Natural killer cell treated with Interleukin-12 subunit alpha and Interleukin-12 subunit beta and Interleukin-15 and Interleukin-18, amount 100 ng/mL, for 72 hours (primary cell): ENCODE measurements at places on chromosomes 6 and 20.

DNA sequence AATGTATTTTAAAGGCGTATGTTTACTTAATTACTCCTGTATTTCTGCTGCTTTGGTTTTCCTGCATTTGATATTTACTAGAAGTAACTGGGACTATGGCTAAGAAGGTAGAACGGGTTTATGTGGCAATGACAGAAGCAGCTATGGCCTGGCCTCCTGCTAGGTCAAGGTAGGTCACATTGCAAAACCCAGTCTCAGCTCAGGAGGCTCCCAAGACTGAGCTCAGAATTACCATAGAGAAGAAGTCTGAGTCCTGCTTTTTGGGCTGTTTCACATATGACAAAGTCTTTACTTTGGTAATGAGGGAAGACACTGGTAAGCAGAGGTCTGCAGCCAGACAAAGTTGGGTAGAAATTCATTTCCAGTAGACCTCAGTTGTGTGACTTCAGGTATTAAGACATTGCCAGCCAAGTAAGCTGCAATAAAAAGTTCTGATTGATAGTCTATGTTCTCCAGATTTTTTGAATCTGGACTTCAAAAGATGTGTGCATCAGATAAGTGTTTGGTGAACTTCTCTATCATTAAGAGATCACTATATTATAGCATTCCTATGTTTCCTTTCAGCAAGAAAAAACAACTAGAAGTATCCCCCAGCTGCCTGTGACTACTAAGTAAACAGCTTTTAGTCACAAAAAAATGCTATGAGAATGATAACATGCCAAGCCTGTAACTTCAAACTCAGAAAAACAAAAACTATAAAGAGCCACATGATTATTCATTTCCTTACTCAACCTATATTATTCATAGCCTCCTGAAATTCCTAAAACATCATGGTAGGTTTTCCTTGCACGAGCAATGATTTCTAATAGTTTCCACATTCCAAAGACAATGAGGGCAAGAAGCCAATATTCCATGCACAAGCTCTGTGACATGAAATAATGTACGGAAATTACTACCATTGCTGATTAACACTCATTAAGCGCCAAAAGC, 312.3 kb downstream of the HAO1 start:
- DNase-seq, result no peak

GRCh38 chr20:20317195-20317594, 50.7 kb upstream of the INSM1 start:
- DNase-seq, result no peak

DNA sequence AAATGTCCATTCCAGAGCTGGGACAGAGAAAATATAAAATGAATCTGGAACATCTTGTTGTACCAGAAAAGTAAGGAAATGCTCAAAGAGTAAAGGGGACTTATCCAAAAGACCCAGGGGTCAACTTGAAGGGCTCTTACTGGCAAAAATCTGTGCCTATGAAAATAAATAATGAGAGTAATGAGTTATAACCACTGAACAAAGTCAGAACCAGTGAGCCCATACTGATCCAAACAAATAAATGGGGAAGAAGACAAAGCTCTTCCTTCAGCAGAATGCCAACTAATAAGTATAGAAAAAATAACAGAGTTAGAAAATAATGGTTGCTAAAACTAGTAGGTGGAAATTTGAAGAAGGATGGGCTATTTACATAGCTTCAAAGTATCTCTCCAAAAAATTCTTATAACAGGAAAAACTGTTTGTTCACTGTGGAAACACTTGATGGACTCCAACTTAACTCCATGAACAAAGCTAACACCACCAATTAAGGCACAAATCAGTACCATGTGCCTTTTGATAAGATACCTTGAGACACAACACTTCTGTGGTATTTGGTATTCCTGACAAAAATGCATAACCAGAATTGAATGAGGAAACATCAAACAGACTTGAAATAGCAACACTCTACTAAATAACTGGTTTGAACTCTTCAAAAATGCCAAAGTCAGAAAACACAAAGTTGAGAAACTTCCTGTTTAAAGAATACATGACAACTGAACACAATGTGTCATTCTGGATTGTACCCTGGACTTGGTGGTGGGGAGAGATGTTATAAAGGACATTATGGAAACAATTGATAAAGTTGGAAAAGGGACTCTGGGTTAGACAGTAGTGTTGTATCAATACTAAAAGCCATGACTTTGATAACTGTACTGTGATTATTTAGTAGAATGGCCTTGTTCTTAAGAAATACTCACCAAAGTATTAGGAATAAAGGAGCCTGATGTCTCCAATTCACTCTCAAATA, 197.5 kb downstream of the ISM1 start:
- no peak for DNase-seq

- no peak for DNase-seq
Observed at GRCh38 chr6:66930559-66931290, 1223.7 kb upstream of the EYS start.

GRCh38 chr6:12138936-12139335, 126.8 kb downstream of the HIVEP1 start:
- no peak for DNase-seq

DNA sequence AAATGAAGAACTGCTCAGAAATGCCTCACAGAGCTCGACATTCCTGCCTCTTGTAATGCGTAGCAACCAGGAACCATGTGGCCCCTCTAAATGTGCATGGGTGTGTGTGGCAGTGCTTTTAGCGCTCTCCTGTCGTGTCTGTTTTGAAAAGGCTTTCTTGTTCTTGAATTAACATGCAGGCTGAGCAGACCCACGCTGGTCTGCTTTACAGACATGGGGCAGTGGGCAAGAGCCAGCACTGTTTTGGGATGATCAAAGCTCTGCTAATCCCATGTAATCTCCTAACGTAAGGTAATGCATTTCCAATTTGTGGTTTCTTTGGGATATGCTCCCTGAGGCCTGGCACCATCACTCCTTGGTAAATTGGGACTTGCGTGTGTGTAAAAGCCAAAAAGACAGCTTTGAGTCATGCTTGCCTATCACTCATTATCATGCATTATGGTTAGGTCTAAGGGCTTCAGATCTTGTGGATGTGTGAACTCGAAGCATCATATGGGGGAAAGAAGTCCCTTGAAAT, 11.8 kb downstream of the RIPOR2 start:
- DNase-seq, result no peak

DNA sequence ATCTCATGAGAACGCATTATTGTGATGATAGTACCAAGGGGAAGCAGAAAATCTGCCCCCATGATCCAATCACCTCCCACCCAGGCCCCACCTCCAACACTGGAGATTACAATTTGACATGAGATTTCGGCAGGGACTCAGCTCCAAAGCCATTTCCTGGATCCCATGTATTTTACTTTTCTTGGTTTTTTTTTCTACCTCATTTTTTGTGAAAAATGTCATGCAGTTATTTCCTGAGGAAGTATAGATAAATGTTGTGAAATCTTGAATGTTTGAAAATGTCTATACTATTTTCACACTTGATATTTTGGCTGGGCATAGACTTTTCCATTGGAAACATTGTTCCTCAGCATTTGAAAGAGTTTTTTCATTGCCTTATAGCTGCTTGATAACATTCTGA, 9.1 kb upstream of the BRPF3 start:
- no peak for DNase-seq

- DNase-seq, result no peak
Observed at GRCh38 chr6:11609324-11610071, 71.9 kb downstream of the TMEM170B start.

GRCh38 chr20:17558154-17558940, 11.5 kb upstream of the DSTN start:
- no peak for DNase-seq

DNA sequence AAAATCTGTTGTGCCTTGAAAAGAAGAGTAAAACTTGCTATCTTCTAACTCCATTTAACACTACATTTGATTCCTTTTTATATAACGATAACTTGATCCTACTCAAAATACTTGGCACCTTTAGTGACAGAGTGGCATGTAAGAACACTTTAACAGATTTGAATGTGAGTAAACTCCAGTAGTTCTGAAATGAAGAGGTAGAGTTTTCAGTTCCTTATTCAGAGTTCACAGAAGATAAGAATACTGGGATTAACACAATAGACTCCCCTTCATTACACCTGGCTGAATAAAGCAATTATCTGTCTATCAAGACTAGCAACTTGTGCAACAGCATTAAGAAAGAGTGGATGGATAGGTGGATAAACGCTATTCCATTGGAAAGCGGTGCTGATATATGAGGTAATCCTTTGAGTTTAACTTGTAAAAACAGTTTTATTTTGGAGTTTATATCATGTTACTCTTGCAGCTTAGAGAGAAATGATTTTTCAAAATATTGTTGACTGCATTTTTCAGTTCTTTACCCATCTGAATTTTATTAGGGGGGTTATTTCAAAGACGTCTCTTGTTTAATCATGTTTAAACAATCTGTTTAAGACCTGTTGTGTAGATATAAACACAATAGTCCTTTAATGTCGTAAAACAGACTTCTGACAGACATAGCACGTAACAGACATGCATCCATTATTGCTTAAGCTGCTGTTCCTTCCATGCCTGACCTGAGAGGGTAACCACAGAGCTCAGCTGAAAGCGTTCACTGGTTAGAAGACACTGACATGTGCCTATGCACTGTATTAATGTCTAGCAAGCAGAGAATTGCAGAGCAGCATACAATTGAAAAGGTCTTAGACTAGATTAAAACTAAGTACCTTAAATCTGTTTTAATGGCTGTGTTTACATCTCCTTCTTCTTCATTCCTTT, 102.4 kb upstream of the SUPT3H start:
- DNase-seq, result no peak
